T follicular helper cell (primary cell): ENCODE measurements at places on chromosomes 13 and 19.

DNA sequence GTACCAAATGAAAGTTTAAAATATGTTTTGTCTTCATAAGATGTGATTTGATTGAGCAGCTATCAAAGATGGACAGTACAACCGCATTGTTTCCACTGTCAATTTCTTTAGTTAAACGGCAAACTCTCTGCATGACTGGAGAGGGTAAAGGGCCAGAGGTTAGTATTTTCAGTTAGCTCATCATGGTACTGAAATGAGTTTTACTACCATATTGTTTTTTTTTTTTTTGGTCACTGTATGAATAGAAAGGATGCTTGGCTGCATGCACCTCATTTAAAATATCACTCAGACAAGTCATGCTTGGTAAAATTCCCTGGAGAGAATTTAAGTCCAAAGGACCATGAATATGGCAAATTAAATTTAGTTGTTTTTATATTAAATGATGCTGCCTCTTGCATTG lies 942.1 kb upstream of the SPRY2 start:
- no peak for DNase-seq

DNA sequence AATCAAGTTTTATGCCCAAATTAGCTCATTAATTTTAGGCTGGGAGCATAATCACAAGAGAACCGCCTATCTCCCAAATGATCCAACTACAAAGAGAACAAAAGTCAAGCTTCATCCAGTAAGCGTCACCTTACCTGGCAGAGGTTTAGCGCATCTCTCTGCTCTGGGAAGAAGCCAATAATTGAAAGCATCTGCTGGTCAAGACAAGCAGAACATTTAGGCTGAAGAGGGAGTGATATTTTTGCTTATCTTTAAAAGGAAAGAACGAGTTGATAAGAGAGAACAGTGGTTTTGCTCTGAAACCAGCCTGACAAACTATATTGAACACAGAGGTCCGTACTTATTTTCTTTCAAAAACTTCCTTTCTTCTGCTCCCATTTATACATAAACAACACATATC lies 242.1 kb downstream of the ENOX1 start:
- no peak for DNase-seq

GRCh38 chr13:77373502-77373901 lies 46.6 kb upstream of the MYCBP2 start:
- DNase-seq: no peak

DNA sequence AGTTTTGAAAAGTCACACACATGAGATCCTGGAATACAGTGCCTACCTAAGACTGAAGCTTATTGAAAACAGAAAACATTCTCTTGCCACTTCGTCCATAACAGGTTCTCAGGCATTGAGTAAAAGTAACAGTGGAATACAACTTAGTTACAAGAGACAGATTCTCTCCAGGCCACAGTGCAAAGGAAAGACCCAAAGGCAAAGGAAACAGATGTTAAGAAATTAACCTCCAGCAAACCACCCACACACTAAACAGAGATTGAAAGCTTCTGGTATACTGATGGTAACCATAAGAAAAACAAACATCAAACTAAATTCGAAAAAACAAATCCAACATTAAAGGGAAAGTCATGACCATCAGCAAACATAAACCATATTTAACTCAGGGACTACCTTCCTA lies 914.7 kb downstream of the SLITRK5 start:
- no peak for DNase-seq

GRCh38 chr13:93248627-93249047 lies 22.0 kb downstream of the GPC6 start:
- no peak for DNase-seq

DNA sequence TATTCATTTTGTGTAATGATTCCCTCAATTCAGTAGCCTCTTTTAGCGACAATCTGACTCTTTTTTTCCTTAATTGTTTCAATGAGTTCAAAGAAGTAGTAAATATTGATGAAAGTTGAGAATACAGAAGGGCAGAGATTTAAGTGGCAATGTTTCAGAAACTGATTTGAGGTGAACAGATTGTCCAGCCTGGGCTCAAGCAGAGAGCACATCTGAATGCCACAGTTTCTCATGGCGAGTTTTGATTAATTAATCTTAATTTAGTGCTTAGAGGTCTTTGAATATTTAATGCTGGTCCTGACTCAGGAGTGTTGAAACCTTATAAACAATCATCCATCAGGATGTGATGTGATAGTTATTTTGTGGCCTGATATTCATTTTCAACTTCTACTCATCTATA lies 890.7 kb upstream of the SLITRK6 start:
- no peak for DNase-seq

DNA sequence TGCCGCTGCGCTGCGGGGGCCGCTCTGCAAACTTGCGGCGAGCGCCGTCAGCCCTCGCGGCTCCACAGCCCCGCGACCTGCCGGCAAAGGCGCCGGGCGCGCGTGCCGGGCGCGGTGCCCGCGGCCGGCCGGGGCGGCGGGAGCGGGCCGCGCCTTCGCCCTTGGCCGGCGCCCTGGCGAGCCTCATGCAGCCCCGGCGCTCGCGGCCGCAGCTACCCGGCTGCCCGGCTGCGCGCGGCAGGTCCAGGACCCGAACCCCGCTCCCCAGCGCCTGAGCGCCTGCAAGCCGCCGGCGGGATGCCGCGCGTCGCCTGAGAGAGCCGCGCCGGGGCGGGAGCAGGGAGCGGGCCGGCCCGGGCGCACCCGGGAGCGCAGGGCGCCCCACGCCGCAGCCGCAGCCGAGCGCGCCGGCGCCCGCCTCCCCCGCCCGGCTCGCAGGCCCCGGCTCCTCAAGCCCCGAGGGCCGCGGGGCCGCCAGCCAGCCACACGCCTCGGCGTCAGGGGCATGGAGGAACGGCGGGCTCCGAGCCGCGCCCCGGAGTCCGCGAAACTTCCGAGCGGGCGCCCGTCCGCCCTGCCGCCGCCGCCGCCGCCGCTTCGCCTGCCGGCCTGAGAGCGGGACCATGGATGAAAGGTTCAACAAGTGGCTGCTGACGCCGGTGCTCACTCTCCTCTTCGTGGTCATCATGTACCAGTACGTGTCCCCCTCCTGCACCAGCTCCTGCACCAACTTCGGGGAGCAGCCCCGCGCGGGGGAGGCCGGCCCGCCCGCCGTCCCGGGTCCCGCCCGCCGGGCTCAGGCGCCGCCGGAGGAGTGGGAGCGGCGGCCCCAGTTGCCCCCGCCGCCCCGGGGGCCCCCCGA lies 564 bp downstream of the HS6ST3 start:
- no peak for DNase-seq

GRCh38 chr13:112073245-112074138 lies 6.5 kb downstream of the SOX1 start:
- DNase-seq: no peak

GRCh38 chr19:58394821-58395219 lies 636 bp upstream of the RNF225 start:
- no peak for DNase-seq

DNA sequence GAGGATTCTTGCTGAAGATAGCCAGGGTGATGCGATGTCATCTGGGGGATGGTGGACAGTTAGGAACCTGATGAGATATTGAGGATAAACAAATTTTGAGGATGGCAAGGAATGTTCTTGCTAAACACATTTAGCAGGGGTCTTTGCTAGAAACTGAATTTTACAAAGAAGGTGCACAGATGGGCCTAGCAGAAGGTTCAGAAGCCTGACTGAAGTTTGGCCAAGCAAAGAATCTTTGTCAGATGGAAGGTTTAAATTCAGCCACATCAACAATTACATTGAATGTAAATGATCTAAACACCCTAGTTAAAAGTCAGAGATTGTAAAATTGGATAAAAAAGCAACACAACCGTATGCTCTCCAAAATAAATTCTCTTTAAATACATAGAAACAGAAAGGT lies 68.8 kb downstream of the WASF3 start:
- DNase-seq: no peak

GRCh38 chr13:100604918-100605710 lies 16.5 kb upstream of the GGACT start:
- no peak for DNase-seq

GRCh38 chr13:78722700-78723099 lies 63.7 kb upstream of the OBI1 start:
- DNase-seq: no peak

DNA sequence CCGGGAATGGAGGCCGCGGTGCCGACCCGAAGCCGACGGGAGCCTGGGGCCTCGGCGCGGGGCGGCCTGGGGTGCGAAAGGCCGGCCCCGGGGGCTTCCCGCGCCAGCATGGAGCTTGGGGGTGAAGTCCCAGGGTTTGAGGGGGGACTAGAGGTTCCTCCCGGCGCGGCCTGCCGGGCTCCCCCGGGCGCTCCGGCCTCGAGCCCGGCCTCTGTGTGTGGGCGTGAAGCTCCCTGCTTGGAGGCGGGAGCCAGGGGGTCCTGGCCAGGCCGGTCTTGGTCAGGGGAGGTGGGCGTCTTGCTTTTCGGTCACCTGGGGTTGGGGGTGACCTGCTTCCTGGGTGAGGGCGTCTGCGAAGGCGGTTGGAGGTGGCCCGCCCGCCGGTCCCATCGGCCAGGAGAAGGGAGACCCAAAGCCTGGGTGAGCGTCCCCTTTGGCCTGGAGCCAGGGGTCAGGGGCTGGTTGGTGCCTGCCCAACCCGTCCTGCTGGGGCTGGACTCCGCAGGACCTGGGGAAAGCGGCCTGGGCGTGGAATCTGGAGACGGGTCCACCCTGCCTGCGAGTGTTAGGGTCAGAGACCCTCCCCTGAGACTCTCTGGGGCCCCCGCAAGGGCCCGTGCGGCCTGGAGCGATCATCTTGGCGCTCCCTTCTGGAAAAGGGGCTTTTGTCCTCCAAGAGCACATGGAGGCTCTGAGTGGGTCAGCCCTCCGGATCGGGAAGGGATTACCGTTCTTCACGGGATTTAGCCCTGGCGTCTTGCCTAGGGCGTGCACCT lies 535 bp downstream of the BSG start:
- no peak for DNase-seq

- no peak for DNase-seq
Observed at GRCh38 chr13:19587635-19588300, 26.4 kb upstream of the TPTE2 start.

DNA sequence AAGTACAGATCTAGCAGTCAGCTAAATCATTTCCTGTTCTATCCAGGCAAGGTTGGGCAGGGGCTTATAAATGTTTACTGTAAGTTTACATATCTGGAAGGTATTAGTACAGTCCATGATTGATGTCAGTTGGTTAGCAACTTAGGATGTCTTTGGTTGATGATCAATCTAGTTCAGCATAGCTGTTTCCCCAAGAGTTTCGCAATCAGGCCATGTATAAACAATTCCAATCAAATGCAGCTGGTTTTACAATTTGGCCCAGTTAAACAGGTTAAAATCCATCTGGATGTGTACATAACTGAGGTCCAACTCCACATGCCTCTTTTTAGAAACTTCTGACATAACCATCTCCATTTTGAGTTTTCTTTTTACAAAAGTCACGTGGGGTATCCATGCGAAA lies 6.9 kb downstream of the ZNF221 start:
- DNase-seq: no peak

- DNase-seq: no peak
Observed at GRCh38 chr13:29369060-29369743, 226.3 kb downstream of the SLC7A1 start.

- DNase-seq: no peak
Observed at GRCh38 chr19:519449-519865, 12.1 kb upstream of the CDC34 start.

- DNase-seq: no peak
Observed at GRCh38 chr19:52198678-52199077, 8.8 kb downstream of the PPP2R1A start.

DNA sequence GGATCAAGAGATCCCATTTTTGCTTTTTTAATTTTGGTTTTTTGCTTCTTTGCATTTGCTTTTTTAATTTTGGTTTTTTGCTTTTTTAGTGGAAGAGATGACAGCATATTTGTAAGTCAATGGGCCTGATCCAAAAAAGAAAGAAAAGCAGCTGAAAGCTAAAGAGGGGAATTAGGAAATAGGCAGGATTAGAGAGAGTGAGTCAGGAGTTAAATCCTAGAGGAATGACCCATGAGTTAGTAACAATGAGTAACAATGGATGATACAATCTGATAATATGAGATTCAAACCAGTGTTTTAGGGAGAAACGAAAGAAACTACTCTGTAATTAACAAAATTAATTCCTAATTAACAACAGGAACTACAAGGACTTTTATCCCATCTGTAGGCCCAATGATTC lies 111.2 kb upstream of the SGCG start:
- no peak for DNase-seq

DNA sequence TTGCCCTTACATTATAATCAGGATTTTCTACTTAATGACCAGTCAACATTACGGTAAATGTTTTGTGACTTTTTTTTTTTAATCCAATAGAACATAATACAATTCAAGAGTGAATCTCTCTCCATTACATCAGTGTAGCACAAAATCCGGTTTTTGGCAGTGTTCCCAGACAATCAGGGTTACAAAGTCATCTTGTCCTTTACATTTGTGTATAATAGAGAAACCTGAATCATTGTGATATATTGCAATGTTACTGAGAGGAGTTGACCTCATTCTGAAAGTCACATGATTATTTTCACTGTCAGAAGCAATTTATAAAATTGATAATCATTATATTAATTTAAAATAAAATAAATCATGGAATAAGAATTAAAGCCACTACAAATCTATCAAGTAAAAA lies 1346.0 kb upstream of the SPRY2 start:
- no peak for DNase-seq

GRCh38 chr19:29681422-29682235 lies 16.4 kb downstream of the PLEKHF1 start:
- no peak for DNase-seq

DNA sequence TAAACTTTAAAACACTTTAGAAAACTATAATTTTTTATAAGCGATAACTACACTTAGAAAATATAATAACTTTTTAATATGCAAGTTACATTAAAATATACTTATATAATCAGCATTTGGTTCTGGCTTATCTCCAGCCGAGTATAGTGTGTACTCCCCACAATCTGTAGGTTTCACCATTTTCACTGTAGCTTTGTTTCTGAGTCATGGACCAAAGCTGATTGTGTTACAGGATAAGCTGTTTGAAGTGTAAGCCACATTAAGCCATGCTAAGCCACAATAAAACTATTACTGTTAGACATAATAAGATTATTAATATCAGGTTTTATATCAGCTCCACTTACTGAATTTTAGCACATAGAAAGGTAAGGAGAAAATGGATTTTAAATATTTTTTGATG lies 43.8 kb downstream of the CCDC122 start:
- no peak for DNase-seq

DNA sequence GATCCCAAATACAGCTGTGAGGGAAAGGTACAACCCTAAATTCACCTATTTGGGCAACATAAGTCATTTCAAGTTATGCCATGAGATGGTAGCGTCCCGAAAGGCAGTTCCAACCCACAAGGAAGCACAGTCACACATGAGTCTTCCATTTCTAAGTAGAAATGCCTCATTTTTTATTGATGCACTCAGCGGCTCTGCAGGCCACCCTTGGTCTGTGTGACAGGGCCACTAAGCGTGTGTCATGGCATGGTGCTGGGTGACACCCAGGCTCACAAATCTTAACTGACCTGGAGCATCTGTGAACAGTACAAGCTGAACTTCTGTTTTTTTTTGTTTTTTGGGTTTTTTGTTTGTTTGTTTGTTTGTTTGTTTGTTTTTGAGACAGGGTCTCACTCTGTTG lies 15.1 kb downstream of the RAB20 start:
- DNase-seq: no peak

GRCh38 chr19:32977280-32977679 lies 5.2 kb downstream of the FAAP24 start:
- DNase-seq: no peak

- no peak for DNase-seq
Observed at GRCh38 chr13:42750794-42751193, 30.6 kb upstream of the FAM216B start.

- peak; percentile 61 for DNase-seq
Observed at GRCh38 chr19:2478278-2478755, 2.4 kb downstream of the GADD45B start.
